NCI-H774 (cell line): ENCODE measurements at places on chromosomes 5 and 9.

GRCh38 chr5:32325062-32325461 is 12.3 kb upstream of the MTMR12 start:
- DNase-seq: no peak

GRCh38 chr5:76292620-76293322 is 110.3 kb upstream of the IQGAP2 start:
- DNase-seq: no peak

DNA sequence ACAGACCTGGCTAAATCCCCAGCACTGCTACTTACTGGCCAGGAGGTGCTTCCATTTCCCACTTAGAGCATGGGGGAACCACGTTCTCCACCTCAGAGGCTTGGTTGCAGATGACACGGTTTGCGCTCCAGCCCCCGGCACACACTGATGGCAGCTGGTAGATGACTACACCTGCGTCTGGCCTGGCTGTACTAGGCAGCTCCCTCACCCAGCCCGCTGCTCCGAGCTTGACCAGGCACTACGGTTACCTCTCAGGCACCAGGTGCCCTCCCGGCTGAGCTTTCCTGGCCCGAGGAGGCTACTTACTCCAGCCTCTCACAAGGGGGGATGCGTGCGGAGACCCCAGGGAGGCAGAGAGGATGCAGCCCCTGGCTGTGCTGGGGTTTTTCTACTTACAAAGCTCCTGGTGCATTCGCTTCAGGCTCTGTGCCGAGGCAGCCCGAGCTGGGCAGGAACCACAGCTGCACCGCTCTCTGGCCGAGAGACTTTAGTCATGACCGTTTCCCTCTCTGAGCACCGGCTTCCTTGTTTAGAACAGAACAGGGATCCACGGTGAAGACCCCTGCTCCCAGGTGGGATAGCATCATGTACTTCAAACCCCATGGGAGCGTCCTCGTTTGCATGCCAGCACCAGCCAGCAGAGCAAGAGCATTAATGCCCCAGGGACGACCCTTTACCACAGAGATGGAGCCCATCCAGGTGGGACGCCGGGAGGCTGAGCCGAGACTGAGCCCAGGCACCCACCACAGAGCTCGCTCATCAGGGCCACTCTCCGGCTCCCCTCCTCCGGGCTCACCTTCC is 7.6 kb upstream of the GBGT1 start:
- DNase-seq: no peak

GRCh38 chr9:22237497-22238363 is 208.9 kb upstream of the DMRTA1 start:
- no peak for DNase-seq

- no peak for DNase-seq
Observed at GRCh38 chr5:19498852-19499251, 489.1 kb downstream of the CDH18 start.

GRCh38 chr5:19235101-19235584 is 752.9 kb downstream of the CDH18 start:
- no peak for DNase-seq

- no peak for DNase-seq
Observed at GRCh38 chr9:15205632-15206420, 101.2 kb downstream of the TTC39B start.

- DNase-seq: no peak
Observed at GRCh38 chr9:7622481-7622880, 177.1 kb downstream of the DMAC1 start.

DNA sequence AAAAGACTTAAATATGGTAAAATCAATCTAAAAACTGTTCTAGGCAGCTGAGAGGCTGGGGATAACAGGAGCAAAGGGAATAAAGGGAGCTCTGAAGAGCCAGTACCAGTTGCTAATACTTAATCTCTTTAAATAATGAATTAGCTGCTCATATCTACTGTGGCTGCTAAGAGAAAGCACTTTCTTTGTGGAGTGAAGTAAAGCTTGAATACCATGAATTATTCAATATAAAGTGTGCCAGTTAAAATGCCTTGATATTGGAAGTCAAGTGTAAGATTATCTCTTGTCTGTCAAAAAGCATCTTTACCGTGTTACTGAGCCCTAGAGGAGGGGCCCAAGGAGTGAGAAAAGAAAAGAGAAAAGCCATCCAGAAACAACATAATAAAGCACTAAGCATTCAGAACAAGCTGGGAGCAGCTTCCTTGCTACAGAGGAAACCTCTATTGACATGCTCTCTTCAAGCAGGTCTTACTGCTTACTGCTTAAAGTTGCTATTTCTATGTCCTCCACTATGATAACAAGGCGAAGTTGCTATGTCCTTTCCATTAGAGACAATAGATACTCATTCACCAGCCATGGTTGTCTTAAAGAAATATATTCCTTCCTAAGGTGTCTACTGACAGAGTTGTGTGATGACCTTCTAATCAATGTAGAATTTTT is 297.4 kb downstream of the CETN3 start:
- no peak for DNase-seq

DNA sequence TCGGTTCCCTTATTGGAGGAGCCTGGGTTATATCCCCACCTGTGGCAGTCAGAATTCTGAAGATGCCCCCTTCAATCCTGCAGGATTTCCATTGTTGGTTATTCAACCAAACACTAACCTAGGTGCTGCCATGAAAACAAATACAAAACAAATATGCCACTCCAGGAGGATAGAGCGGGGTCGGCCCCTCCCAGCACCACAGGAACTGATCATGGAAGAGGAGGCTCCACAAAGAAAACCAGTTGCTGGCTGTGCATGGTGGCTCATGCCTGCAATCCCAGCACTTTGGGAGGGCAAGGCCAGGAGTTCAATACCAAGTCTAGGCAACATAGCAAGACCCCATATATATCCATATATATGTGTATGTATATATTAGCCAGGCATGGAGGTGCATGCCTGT is 13.2 kb upstream of the ADGRD2 start:
- no peak for DNase-seq

DNA sequence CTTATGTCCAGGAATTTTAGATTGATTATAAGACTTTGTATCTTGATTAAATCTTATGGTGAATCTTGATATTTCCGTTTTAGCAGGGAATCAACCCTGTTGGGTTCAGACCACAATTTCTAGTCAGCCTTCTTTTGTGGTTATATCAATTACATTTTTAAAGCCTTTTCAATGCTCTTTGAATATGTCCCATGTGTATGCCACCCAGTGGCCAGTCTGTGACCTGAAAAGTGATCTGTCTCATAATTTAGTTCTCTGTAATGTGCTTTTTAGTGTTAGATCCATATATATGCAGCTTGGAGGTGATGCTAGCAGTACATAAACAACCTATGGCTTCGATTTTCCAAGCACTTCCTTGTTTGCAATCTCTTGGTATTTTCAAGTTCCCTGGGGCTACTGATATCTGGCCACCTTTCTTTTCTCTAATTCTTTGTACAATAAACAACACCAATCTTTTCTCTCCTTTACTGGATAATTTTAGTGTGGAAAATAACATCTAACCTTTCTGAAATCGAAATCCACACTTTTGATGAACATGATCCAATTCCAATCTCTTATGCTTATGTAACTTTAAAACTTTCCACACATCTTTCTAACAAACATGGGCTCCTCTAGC is 28.8 kb downstream of the PDE8B start:
- no peak for DNase-seq

GRCh38 chr5:58961631-58962280 is 378.9 kb downstream of the RAB3C start:
- DNase-seq: no peak

DNA sequence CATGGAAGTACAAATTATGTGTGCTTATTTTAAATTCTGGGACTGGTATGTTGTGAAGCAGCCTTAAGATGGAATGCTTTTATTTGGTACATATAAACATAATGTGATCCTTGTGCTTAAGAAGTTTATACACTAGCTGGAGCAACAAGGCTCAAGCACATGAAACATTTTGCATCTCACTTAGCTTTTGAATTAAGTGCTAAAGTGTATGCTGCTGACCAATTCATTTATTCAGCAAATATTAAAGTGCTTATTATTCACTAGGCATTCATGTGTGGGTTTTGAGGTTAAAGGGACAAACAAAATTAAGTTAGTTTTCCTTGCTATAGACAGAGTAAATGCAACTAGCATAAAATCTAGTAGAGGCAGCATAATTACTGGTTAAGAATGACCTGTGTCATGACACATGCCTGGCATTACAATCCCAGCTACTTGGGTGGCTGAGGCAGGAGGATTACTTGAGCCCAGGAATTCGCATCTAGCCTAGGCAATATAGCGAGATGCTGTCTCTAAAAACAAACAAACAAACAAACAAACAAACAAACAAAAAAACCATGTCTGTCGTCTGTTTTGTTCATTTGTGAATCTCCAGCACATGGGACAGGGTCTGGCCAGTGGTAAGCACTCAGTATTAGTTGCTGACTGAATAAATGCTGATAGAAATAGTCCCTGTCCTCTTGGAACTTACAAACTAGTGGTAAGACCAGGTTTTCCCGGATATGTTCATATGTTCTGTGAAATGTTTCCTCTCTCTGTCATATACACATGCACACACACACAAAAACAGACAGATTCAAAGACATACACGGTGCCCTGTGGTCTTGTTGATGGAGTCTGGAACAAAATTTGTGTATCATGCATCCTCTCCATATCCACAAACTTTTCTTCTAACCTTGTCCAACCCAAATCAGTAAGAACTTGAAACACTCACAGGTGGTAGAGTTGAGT is 41.9 kb upstream of the TNFAIP8 start:
- no peak for DNase-seq

GRCh38 chr5:150320044-150320613 is 17.4 kb upstream of the ARSI start:
- DNase-seq: no peak

GRCh38 chr9:9054354-9054992 is 1254.9 kb upstream of the DMAC1 start:
- DNase-seq: no peak

- DNase-seq: peak; percentile 65
Observed at GRCh38 chr9:13427587-13427986, 148.1 kb upstream of the MPDZ start.

DNA sequence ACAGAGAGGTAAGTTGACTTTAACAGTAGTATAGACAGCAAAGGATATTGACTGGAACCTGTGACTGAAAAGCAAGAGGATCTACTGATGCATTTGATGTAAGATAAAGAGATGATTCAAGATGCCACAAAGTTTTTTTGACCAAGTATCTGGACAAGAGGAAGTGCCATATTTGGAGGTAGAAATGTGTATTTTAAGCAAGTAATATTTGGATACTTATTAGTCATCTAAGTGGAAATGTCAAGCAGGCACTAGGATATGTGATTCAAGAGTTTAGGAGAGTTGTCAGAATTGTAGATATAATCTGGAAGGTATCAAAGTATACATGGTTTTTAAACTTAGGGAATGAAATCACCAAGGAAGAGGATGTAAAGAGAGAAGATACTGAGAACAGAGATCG is 686.1 kb upstream of the CHD1 start:
- DNase-seq: no peak

DNA sequence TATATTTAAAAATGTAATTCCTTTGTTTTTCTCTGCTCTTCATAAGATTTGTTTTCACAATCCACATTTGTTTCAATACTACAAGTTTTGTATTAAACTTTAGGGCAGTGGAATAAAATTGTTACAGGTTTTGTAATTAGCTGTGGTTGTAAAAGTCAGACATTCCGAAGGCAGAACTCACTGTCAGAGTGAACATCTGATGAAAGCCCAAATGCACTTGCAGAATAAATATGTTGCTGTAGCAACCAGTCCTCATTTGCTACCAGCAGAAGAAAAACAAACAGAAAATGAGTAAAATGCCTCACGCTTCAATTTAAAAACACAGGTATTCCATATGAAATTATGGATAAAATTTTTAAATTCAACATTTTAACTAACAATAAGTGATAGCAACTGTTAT is 740.1 kb upstream of the FAM174A start:
- DNase-seq: peak; percentile 19

- DNase-seq: no peak
Observed at GRCh38 chr9:129995409-129996160, 47.4 kb downstream of the FNBP1 start.

DNA sequence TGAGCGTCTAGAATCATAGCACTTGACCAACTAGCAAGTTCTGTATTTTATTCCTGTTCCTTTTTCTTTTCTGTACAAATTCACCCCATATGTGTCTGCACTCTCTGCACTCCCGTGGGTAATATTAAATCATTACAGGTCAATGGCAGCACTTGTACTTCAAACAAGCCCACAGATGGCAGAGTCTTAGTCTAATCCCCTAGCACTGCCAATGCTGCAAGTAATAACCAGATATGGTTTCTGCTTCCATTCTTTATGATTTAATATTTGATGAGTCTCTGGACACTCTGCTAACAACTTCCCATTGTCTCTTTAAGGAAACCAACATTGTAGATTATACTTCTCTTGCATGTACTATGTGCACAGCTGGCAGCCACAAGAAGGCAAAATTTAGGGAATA is 343.8 kb upstream of the CHD1 start:
- no peak for DNase-seq

DNA sequence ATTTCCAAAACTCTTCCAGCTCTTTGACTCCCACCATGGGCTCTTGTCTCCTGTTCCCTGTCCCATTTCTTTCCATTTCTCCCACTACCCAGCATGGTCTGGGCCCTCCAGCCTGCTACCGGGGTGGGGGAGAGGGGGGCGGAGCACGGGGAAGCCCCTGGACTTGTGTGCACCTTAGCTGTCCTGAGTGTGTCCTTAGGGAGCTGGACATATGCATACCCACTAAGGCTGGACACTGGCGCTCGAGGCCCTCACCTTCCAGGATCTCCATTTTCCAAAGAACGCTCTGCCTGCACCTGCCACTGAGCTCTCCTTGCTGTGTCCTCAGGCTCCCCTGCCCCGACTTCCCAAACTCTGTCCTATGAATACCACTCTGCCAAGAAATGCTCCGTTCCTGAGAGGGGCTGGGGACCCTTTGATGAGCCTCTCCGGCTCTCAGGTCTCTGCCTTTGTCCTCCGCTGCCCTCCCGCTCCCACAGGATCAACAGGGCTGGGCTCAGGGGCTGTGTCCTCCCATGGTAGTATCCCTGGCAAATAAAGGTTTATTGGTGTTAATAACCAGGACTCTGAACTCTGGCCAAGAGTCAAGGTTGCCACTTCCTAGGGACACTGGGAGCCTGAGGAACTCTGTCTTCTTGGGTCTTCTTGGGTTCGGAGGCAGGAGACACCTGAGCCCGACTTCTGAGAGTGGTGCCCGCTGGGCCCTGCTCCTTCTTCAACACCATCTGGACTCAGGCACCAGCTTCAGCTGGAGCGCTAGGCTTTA is 831 bp upstream of the SHROOM1 start:
- DNase-seq: no peak

- no peak for DNase-seq
Observed at GRCh38 chr9:68947842-68948569, 65.9 kb downstream of the PRKACG start.

DNA sequence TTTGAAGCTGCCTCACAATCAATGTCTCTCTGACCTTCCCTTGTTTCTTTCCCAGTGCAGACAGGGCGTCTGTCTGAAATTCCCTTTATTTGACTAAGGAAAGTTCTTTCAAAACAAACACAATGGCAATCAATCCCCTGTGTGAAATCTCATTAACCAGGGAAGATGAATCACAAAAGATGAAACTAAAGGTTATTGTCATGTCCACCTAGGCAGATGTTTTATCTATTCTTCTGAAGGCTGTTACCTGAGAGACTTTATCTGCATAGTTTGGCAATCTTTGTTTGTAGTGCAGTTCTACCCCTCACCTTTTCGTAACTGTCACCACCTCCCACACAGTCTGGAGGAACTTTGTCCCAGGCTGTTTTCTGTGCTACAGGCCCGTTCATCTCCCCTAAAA is 217.5 kb upstream of the RIOK2 start:
- no peak for DNase-seq

GRCh38 chr9:29616844-29617243 is 2043.6 kb upstream of the C9orf72 start:
- DNase-seq: no peak

GRCh38 chr5:101897914-101898313 is 398.2 kb downstream of the SLCO4C1 start:
- DNase-seq: peak; percentile 2
